HEK293T (cell line): ENCODE measurements at places on chromosomes 5 and 9.

DNA sequence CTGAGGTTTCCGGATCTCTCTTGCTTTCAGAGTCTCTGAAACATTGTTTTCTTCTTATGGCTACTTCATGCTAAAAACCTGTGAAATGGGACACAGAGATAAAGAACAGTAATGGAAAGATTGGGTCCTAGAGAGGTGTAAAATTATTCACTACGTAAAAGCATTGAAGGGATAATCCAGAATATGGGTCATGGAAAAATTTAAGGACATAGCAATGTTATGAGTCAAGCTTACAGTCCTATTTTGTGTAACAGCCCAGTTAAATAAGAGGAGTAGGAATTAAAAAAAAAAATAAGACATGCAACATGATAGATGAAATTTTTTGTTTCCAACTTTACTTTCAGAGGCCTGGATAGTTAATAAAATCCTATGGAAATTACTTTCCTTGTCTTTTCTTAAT, 61.9 kb upstream of the ELL2 start:
- no peak for DNase-seq

- DNase-seq, result no peak
These were observed 87.9 kb downstream of the FBXL7 start for GRCh38 chr5:15587916-15588315.

- DNase-seq, result no peak
These were observed 33.9 kb downstream of the GNAQ start for GRCh38 chr9:77997611-77998284.

DNA sequence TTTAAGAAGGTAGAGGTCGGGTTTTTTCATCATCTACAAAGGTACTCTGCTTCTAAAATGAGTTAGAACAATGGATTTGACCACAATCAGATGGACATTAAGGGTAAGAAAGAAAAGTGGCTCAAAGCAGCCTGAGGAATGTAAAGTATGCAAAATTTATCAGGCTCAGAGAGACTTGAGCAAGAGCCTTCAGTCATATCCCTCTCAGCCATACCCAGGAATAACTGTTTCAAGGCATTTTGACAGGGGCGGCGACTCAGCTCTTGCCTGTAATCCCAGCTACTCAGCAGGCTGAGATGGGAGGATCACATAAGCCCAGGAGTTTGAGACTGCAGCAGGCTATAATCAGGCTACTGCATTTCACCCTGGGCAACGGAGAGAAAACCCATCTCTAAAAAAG, 38.8 kb upstream of the ANXA2R start:
- no peak for DNase-seq

- no peak for DNase-seq
These were observed 54.8 kb downstream of the FAM114A2 start for GRCh38 chr5:153983885-153984284.
